Muscle of leg (tissue), 16 donors: ENCODE measurements at places on chromosomes 13 and 19. TPM values are rescaled to one million over a fixed set of nuclear protein-coding genes. Genes with fewer than 3 reads are reported as not detected.

Gene UCHL3
- total RNA-seq: 23.9 TPM

Gene TRPM4
- total RNA-seq: 13.1 TPM

Gene CRLF1
- total RNA-seq: 35.0 TPM

Gene RNF113B
- total RNA-seq: not detected

Gene PRR20E
- total RNA-seq: not detected

Gene CFAP97D2
- not detected for total RNA-seq
